ENCODE measurements at places on chromosomes 12 and 14.

- no peak for DNase-seq
Measured at GRCh38 chr12:111366583-111366982, 2.3 kb downstream of the PHETA1 start.

- DNase-seq: no peak
Measured at GRCh38 chr14:102802834-102803523, 25.7 kb downstream of the TRAF3 start.

DNA sequence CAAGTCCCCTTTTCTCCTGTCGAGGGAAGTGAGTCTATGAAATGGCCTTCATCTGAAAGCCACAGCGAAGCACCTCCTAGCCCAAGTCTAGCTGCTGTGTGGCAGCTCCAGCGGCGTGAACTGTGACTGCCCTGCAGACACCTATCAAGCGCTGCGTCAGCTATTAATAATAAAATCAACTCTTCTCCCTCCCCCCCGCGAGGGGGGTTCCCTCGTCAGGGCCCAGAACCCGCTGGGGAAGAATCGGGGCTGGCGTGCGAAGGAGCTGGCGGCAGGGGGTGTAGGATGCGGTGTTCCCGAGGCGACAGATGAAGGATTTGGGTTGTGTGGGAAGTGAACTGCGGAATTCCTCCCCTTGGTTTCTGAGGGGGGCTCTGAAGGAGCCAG is 662 bp upstream of the ATP2A2 start:
- no peak for DNase-seq

DNA sequence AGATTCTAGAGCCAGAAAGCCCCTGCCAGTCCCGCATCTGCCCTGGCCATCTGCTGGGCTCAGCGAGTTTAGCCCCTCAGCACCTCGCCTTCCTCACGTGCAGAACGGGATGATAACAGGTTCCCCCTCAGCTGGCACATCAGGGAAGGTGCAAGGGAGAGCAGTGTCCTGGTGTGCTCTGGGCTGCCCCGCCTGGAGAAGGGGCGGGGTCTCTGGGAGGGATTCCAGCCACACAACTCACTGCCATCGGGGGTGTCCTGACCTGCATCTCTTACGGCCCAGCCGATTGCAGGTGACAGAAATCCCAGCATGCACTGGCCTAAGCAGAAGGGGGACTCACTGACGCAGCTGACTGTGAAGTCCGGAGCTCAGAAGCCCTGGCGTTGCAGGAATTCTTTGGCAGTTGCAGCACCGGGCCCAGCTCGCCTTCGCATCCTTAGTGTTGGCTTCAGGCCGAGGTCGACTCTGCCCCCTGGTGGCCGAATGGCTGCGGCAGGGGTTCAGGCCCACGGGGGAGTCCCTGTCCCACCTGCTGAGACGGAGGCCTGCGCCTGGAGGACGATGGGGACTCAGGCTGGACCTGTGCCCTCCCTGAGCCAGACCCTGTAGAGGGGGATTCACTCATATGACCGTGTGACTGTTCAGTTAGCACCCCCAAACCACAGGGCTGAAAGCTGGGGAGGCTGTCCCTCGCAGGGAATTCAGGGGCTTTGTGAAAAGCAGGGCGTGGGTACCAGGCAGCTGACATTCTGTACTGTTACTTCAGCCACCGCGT is 178.6 kb downstream of the ADGRD1 start:
- DNase-seq: no peak

DNA sequence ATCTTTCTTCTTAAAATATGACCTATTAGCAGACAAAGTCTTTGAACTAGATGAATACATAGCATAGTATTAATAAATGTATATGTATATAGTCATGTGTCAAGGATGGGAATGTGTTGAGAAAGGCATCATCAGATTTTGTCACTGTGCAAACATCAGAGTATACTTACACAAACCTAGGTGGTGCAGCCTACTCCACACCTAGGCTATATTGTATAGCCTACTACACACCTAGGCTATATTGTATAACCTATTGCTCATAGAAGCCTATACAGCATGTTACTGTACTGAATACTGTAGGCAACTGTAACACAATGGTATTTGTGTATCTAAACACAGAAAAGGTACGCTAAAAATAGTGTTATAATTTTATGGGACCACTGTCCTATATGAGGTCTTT is 47.6 kb downstream of the PTPN21 start:
- DNase-seq: no peak

DNA sequence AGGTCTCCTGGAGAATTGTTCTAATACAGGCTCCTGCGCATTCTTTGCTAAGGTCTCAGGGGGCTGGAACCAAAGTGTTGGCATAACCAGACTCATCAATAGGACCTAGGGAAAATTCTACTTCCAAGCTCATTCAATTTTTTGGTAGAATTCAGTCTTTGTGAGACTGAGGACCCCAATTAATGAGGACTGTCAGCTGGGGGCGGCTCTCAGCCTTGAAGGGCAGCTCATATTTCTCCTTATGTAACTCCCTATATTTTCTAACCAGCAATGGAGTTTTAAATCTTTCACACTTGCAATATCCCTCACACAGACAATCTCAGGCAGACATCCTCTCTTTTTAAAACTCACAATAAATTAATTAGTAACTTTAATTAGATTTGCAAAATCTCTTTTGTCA is 476.4 kb upstream of the LRFN5 start:
- no peak for DNase-seq

DNA sequence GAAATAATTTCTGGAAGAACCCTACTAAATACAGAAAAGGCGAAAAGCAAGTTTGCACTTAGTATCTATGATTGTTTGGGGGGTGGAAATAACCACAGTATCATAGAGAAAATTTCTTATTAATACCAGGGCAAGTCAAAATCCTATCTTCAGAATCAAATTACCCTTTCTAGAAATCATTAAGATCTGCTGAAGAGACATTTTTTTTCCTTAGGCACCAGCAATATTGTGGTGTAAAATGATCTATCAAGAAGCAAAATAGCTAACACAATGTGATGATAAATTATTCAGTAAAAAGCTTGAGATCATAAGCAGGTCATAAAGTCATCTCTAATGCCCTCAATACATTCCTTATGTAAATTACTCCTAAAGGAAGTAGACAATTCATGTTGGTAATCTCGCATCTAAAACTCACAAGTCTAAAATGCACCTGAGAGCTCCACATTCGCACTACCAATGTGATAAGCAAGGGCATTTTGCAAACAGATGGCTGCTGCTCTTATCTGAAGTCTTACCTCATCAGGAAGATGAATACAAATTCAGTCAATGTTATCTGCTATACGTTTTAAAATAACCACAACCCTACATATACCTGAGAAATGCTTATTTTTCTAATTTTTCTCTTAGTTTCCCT is 14.6 kb downstream of the HEATR5A start:
- no peak for DNase-seq

GRCh38 chr12:131375972-131376345 is 334.9 kb upstream of the SFSWAP start:
- no peak for DNase-seq

- no peak for DNase-seq
Measured at GRCh38 chr12:53051881-53052412, 2.1 kb downstream of the TNS2 start.

DNA sequence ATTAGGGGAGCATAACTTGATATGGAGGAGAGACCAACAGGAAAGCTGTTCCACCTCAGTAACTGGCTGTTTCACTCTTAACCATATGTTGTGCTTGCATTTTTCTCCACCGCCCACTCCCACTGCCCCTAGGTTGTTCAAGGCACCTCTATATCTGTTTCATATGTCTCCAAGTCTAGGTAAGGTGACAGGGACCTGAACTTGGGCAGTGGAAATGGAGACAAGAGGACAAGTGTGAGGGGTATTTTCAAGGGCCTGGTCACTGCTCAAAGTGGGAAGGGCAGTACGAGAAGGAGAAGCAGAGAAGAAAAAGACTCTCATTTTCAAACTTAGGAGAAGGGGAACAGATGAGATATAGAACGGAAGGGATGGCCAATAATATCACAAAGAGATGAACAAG is 3.1 kb downstream of the SLC38A1 start:
- DNase-seq: no peak

DNA sequence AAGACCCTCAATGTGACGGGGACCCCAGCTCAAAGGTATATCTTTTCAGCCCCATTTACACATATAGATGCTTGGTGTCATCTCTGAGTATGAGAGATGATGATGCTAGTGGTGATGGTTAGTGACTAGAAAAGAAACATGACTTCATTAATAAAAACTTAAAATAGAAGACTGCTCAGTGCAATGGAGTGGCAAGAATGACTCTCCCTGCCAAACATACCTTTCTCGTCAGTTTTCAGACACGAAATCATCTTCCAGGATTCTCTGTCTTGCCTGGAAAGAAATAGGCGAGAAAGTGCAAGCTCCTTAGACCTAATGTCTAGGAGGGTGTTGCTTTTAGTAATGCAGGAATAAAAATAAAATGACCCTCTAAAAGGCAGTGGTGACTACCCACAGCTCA is 71.7 kb downstream of the TPH2 start:
- DNase-seq: peak; percentile 30

GRCh38 chr14:69760810-69761209 is 6.1 kb upstream of the SRSF5 start:
- no peak for DNase-seq

- no peak for DNase-seq
Measured at GRCh38 chr12:109626378-109627115, 53.0 kb downstream of the MVK start.

GRCh38 chr12:64082866-64083268 is 139.2 kb downstream of the KICS2 start:
- no peak for DNase-seq

DNA sequence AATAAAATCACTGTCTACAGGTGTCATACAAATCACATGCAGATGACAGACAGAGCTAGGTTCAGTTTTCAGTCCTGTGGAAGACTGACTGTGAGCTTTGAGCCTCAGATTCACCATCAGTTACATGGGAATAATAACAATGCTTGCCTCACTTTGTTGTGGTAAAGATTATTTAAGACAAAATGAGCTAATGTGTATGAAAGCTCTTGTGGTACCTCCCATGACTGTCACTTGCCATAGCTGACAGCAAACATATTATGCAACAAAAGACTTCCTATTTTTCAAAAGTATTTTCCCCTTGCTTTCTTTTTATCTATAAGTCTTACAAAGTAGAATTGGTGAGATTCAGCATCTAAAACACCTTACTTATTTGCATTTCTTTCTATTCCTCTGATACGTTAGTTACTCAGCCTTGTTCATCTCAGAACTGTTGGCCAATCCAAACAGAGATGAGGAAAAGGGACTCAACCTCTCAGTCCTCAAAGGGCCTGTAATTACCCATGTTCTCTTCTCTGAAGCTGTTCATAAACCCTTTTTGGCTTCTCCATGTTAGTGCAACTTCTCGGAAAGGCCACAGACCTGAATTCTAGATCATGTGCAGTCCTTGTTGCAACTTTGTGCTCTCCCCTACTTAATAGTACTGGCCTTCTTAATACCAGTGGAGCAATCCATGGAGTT is 8.8 kb upstream of the DDHD1 start:
- DNase-seq: no peak

DNA sequence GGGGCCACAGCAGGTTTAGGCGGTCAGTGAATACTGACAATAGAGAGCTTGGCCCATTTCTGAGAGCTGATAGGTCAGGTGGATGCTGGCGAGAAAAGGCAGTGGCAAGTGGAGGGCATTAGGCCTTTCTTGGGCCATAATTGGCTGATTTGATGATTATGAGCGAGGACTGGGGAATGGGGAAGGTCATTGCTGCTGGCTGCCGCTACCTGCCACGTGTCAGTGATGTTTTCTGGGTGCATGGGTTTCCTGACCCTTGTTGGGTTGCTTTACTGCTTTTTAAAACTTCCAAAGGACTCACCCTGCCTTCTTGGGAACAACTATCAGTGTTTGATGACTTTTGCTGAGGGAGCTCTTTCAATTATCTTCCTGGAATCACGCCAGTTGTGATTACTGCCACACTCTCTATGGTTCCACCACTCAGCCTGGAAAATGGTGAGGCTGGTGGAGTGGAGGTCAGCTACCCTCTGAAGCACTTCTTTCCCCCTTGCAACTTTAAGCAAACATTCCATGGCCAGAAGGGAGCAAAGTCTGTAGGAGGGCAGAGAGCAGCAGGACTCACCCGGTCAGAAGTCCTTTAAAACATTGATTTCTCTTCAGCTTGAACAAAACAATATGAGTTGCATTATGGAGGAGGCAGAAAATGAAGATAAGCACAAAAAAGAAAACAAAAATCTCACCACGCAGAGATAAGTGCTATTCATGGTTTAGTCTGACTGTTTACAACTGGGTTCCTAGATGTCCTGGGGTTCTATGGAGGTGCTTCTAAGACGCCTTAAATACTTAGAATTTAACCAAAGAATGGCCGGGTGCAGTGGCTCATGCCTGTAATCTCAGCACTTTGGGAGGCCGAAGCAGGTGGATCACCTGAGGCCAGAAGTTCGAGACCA is 12.1 kb upstream of the SLC10A1 start:
- DNase-seq: no peak

GRCh38 chr14:87899228-87899627 is 93.8 kb downstream of the GALC start:
- no peak for DNase-seq

DNA sequence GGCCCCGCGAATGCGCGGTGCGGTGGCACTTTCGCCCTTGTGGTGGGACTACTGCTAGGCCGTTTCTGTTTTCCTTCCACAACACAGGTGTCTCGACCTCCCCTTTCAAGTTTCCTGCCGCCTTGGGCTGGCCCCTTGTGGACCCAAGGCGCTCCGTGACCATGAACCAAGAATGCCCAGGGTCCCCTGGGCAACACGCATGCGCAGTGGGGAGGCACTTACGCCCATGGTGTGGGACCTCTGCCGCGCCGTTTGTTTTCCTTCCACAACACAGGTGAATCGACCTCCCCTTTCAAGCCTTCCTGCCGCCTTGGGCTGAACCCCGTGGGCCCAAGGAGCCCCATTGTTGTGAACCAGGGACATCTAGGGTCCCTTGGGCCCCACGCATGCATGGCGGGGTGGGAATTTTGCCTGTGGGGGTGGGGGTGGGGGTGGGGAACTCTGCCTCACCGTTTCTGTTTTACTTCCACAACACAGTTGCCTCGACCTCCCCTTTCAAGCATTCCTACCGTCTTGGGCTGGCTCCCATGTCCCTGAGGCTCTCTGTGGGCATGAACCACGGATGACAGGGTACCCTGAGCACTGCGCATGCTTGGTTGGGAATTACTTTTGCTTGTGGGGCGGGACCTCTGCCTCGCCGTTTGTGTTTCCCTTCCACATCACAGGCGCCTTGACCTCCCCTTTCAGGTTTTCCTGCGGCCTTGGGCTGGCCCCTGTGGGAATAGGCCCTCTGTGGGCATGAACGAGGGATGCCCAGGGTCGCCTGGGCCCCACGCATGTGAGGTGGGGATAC is 355.1 kb downstream of the ALG10 start:
- no peak for DNase-seq

GRCh38 chr14:51335961-51336723 is 96.1 kb downstream of the TMX1 start:
- no peak for DNase-seq

GRCh38 chr14:29993143-29993542 is 65.5 kb upstream of the PRKD1 start:
- no peak for DNase-seq

GRCh38 chr14:100620255-100621100 is 33.3 kb upstream of the BEGAIN start:
- no peak for DNase-seq

DNA sequence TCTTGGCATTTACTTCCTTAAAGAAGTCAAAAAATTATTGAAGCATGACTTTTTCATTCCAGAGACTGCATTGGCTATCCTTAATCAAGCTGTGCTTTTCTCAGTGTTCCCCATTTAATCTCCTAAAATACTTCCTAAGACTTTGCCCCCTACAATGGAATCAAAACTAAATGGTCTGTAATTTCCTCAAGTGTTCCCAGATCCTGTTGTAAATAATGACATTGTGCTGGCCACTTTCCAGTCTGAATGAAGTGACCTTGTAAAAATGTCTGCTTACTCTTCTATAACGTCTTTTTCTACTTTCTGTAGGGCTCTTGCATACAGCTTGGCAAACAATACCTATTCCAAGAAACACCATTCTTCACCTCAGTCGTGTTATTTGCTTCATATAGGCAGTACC is 45.3 kb upstream of the MBIP start:
- DNase-seq: no peak

Measured in GM04503 (cell line).